Endothelial cell (in vitro differentiated cells): ENCODE measurements at places on chromosomes 3 and 15.
A peak's percentile ranks its signal among the peaks of the same experiment; 100 is the strongest.

DNA sequence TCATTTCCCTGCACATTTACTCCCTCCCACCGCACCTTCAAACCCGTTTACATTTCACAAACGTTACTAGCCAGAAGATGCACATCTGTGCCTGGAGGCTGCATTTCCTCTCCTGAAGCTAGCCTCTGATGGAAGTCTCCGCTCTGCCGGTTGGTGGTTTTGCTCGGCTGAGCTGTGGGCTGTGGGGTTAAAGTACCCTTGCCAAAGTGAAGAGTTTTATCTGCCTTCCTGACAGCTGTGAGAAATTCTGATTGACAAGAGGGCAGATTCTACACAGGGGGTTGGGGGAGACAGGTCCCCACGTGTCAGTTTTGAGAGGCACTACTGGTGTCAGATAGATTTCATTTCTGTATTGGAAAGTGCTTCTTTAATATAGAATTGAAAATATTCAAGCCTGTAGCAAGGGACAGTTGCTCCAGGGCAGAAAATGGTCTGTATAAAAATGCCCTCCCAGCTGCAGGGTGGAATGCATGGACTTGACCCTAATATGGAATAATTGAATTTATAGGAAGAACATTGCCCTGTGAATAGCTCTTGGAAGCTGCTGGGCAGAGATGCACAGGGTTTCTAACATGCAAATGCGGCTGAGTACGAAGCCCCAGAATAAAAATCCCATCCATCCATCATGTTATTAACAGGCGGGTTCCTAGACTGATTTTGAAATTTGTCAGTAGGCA, 201.1 kb upstream of the RGMA start:
- H3K4me1 ChIP-seq, result peaks cover 4% of the 10 kb centered on the region
- H3K27ac ChIP-seq, result no peak overlapping the region
- peaks cover 2% of the 10 kb centered on the region for H3K27me3 ChIP-seq
- no peak for DNase-seq
- H3K36me3 ChIP-seq, result no peaks in the 10 kb centered on the region
- no peak overlapping the region for H3K4me3 ChIP-seq

DNA sequence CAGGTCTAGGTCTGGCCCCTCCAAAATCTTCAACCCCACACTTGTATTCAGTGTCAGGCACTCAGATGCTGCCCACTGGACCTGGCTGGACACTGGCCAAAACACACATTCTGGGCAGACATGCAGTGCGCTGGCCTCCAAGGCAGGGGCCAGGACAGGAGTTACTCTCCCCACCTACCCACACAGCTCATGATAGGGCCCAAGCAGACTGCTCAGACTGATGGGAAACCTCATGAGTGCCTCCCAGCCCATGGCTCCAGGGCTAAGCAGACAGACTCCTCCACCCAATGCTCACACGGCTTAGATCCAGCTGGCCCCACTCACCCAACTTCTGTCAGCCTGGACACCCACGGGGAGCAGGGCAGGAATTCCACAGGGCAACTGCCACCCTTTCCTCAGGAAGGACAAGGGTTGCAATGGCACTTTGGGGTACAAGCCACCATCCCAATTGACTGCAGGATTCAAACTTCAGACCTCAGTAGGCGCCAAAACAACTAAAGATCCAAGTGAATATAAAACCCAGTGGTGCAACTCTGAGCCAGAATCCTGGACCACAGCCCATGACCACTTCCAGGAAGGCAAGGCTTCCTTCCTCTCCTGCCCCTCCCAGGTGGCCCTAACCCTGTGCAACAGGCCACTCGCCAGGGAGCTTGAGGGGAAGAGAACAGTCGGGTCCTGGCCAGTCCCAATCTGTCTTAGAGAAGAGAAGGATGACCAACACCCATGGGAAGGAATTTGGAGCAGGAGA, 1.4 kb downstream of the LTF start:
- peaks cover 15% of the 10 kb centered on the region for H3K27me3 ChIP-seq
- H3K36me3 ChIP-seq, result no peaks in the 10 kb centered on the region

GRCh38 chr3:136512381-136512780, 239.8 kb downstream of the STAG1 start:
- peaks cover 3% of the 10 kb centered on the region for H3K4me1 ChIP-seq
- no peaks in the 10 kb centered on the region for H3K36me3 ChIP-seq

DNA sequence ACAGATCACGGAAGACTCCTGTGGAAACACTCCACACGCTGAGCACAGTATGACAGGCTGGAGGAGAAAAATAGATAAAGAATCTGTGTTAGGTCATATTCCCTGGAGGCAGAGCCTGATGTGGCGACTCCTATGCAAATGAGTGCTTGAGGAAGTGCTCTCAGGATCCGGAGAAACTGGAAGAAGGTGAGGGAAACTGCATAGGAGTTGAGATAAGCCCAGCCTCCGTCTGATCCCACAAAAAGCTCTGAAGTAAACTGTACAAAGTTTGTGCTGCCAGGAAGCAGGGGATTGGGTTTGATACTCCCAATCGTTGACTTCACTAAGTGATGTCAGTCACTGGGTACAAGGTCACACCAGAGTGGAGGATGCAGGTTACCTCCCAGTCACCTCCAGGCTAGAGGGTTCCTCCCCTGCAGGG, 33.4 kb downstream of the OSBPL10 start:
- peaks cover 2% of the 10 kb centered on the region for H3K27me3 ChIP-seq
- no peak for DNase-seq
- peaks cover 33% of the 10 kb centered on the region for H3K4me1 ChIP-seq
- no peak overlapping the region for H3K4me3 ChIP-seq
- H3K36me3 ChIP-seq, result no peaks in the 10 kb centered on the region
- no peak overlapping the region for H3K27ac ChIP-seq

- peak; percentile 83 for DNase-seq
- H3K4me1 ChIP-seq, result peaks cover 16% of the 10 kb centered on the region
Observed at GRCh38 chr3:49276475-49277382, at the start of gene C3orf62. Gene C3orf62, minus strand, starts transcription at chr3:49277232. Its CDS starts 360 bp downstream, at chr3:49276872.

GRCh38 chr3:41846850-41847249, 115.1 kb downstream of the ULK4 start:
- no peak overlapping the region for H3K4me3 ChIP-seq
- no peak for DNase-seq
- peaks cover 9% of the 10 kb centered on the region for H3K4me1 ChIP-seq

DNA sequence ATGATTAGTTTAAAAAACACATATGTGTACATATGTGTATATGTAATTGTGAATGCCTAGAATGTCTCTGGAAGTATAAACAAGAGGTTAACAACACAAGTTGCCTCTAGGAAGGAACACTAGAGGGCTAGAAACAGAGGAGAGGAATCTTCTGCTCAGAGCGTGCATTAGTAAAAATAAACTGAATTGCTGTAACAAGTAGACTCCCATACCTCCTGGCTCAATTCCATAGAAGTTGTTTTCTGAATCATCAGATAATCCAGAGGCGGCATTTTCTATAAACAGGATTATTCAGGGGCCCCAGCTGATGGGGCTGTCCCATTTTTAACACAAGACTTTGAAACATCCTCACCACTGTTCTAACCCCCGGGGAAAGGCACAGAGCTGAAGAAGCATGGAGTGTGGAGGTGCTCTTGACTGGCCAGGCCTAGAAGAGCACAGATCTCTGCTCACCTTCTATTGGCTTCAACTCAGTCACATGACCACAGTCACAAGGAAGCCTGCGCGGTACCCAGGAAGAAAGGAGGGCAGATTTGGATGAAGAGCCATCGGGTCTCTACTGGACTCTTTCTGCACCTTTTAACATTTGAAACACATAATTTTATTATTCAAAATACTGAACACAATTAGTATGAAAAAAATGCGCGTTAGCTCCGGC, 145.7 kb downstream of the TLE3 start:
- no peak for DNase-seq
- no peaks in the 10 kb centered on the region for H3K4me1 ChIP-seq
- no peak overlapping the region for H3K27ac ChIP-seq
- H3K4me3 ChIP-seq, result no peak overlapping the region
- H3K36me3 ChIP-seq, result no peaks in the 10 kb centered on the region

GRCh38 chr3:177906126-177906511, 630.1 kb upstream of the KCNMB2 start:
- no peaks in the 10 kb centered on the region for H3K36me3 ChIP-seq
- no peak for DNase-seq
- no peaks in the 10 kb centered on the region for H3K27me3 ChIP-seq
- no peak overlapping the region for H3K4me3 ChIP-seq

- no peaks in the 10 kb centered on the region for H3K4me1 ChIP-seq
- no peak overlapping the region for H3K4me3 ChIP-seq
- no peak overlapping the region for H3K27ac ChIP-seq
- H3K27me3 ChIP-seq, result no peaks in the 10 kb centered on the region
- DNase-seq, result no peak
Observed at GRCh38 chr3:157578181-157578580, 75.0 kb upstream of the VEPH1 start.

DNA sequence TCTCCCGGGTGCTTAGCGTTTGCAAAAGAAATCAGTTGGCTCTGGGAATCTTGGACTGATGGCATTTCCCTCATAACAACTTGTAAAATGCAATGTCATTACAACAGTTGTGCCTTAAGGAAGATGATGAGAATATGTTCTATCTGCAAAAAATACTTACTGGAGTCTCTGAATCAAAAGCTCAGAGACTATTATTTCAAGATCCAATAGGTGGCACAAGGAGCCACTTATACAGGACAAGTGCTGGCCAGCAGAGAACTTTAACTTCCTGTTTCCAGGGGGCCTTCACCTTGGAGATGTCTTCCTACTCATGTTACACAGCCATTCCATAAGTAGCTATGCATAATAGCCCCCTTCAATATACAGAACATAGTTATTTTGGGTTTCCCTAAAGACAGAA, 8.9 kb upstream of the RPS27L start:
- DNase-seq, result no peak
- H3K27me3 ChIP-seq, result peaks cover 3% of the 10 kb centered on the region
- no peak overlapping the region for H3K27ac ChIP-seq

GRCh38 chr3:170614214-170614966, 28.5 kb upstream of the SLC7A14 start:
- DNase-seq, result no peak
- H3K27ac ChIP-seq, result no peak overlapping the region
- H3K36me3 ChIP-seq, result no peaks in the 10 kb centered on the region
- peaks cover 3% of the 10 kb centered on the region for H3K4me1 ChIP-seq
- H3K4me3 ChIP-seq, result no peak overlapping the region
- peaks cover 5% of the 10 kb centered on the region for H3K27me3 ChIP-seq

DNA sequence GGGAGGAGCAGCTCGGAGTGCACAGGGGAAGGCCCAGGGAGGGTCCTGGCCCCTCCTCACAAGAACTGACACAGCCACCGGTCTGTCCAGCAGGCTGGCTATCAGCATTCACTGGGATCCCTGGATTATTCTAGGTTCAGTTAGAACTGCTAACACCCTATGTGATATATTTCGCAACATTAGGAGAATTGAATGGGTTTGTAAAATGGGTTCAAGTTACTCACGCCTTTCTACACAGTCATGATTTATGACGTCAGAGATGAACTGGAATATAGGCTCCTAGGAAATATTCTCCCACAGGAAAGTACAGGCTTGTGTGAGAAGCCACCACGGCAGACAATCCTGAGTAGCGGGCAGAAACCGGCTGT, 969 bp upstream of the BSN start:
- H3K4me1 ChIP-seq, result peaks cover 41% of the 10 kb centered on the region
- H3K36me3 ChIP-seq, result peaks cover 5% of the 10 kb centered on the region
- peaks cover 7% of the 10 kb centered on the region for H3K27me3 ChIP-seq
- peak overlapping the region; percentile 82 for H3K27ac ChIP-seq

DNA sequence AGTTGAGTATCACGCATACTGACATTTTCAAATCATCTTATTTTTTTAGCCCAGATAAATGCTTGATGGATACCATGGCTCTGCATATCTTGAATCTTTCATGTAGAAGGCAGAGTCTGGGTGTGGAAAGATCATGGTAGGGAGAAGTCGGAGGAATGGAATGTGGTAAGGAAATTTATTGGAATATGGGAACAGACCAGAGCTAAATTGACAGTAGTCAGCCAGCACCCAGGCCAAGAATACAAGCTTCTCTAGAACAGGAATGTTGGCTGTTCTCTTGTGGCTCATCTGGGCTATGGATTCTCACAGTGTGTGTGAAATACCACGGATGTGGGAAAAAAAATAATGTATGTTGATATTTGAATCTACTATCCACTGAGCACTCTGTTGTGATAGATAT, 305.7 kb upstream of the COL8A1 start:
- no peaks in the 10 kb centered on the region for H3K36me3 ChIP-seq
- no peak overlapping the region for H3K27ac ChIP-seq
- no peak overlapping the region for H3K4me3 ChIP-seq

- no peaks in the 10 kb centered on the region for H3K4me1 ChIP-seq
- H3K27ac ChIP-seq, result no peak overlapping the region
- H3K36me3 ChIP-seq, result no peaks in the 10 kb centered on the region
- no peak for DNase-seq
- peaks cover 5% of the 10 kb centered on the region for H3K27me3 ChIP-seq
Observed at GRCh38 chr3:12451960-12452359, 32.3 kb upstream of the TSEN2 start.
